ENCODE measurements at places on chromosomes 7 and 10. TPM values are rescaled to one million over a fixed set of nuclear protein-coding genes. Genes with fewer than 3 reads are reported as not detected.

The CHST15 gene
- total RNA-seq = 0.12 TPM

The LLCFC1 gene
- not detected for total RNA-seq

GRCh38 chr7:26560526-26561256 lies 269.0 kb downstream of the SNX10 start:
- H3K4me1 ChIP-seq = no peaks in the 10 kb centered on the region
- no peak for DNase-seq
- H3K27me3 ChIP-seq = peaks cover 10% of the 10 kb centered on the region
- H3K4me3 ChIP-seq = no peak overlapping the region
- H3K27ac ChIP-seq = no peak overlapping the region

The HTRA1 gene
- total RNA-seq = not detected

The DNAH11 gene
- total RNA-seq = 0.31 TPM
